ENCODE measurements at places on chromosomes 4 and X. TPM values are rescaled to one million over a fixed set of nuclear protein-coding genes. Genes with fewer than 3 reads are reported as not detected.
A peak's percentile ranks its signal among the peaks of the same experiment; 100 is the strongest.

DNA sequence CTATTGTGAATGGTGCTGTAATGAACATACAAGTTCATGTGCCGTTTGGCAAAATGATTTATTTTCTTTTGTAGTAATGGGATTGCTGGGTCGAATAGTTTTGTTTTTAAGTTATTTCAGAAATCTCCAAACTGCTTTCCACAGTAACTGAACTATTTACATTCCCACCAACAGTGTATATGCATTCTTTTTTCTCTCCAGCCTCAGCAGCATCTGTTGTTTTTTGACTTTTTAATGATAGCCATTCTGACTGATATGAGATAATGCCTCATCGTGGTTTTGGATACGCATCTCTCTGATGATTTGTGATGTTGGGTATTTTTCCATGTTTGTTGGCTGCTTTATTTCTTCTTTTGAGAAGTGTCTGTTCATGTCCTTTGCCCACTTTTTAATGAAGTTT lies 246.3 kb upstream of the ADGRL3 start:
- no peak overlapping the region for H3K4me3 ChIP-seq
- H3K36me3 ChIP-seq = no peaks in the 10 kb centered on the region
- H3K4me1 ChIP-seq = peaks cover 3% of the 10 kb centered on the region
- no peaks in the 10 kb centered on the region for H3K27me3 ChIP-seq
- no peak for DNase-seq
- H3K27ac ChIP-seq = no peak overlapping the region

- peak overlapping the region; percentile 77 for H3K4me3 ChIP-seq
- H3K27me3 ChIP-seq = no peaks in the 10 kb centered on the region
- H3K4me1 ChIP-seq = peaks cover 18% of the 10 kb centered on the region
- peak overlapping the region; percentile 86 for H3K27ac ChIP-seq
- H3K36me3 ChIP-seq = peaks cover 13% of the 10 kb centered on the region
Observed at GRCh38 chr4:4575284-4576211, 33.7 kb upstream of the STX18 start.

DNA sequence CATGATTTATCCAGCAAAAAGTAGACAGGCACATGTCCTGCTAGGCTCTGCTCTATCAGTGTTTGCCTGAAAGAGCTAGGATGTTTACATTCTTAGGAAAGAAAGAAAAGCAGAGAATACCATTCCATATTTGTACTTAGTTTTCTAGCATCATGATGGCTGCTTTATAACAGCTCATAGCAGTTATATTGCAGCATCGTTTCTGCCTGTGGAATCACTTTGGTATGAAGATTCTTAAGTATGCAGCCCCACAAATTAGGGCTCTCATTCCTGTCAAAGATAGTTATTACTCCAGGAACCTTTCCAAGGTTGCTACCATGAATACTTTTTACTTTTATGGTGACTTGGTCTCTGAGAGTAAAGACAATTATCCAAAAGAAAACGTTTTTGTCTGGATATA lies 119.0 kb upstream of the MYOZ2 start:
- H3K27ac ChIP-seq = peak overlapping the region; percentile 98
- H3K4me1 ChIP-seq = peaks cover 42% of the 10 kb centered on the region
- peaks cover 4% of the 10 kb centered on the region for H3K36me3 ChIP-seq
- no peak for DNase-seq
- no peak overlapping the region for H3K4me3 ChIP-seq

KLHL4 gene
- total RNA-seq = 5.2 TPM

DNA sequence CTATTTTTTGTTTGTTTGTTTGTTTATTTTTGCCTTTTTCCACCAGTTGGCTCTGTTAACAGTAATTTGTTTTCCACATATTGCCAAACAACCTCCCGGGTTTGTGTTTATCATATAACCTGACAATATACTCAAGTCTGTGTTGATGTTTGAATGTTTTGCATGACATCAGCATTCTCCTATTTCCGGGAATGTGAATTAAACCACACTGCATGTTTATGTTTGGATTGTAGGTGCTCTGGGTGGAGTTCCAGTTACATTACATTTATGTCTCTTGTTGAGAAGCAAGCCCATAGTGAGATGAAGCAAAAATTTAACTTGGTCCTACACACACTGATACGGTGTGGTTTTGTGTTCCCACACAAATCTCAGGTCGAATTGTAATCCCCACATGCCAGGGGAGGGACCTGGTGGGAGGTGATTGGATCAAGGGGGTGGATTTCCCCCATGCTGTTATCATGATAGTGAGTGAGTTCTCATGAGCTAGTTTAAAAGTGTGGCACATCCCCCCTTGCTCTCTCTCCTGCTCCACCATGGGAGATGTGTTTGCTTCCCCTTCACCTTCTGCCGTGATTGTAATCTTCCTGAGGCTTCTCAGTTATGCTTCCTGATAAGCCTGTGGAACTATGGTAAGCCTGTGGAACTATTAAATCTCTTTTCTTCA lies 54.4 kb upstream of the CLNK start:
- no peaks in the 10 kb centered on the region for H3K36me3 ChIP-seq
- H3K27ac ChIP-seq = no peak overlapping the region
- H3K4me3 ChIP-seq = no peak overlapping the region

DNA sequence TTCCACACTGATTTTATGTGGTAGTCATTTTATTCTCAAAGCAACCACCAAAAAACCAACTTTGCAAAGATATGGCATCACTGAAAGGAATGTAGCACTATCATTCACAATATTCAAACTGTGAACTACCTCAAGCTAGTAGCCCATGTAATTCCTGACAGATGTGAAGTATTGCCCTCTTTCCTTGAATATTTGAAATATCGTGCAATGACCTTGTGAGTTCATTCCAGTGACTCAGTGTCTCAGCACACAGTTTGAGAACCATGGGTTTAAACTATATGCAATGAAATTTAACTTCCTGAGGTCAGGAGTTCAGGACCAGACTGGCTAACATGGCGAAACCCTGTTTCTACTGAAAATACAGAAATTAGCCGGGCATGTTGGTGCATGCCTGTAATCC lies 20.9 kb upstream of the IQCM start:
- H3K27ac ChIP-seq = no peak overlapping the region
- DNase-seq = no peak
- H3K4me3 ChIP-seq = no peak overlapping the region
- H3K27me3 ChIP-seq = no peaks in the 10 kb centered on the region
- H3K36me3 ChIP-seq = peaks cover 5% of the 10 kb centered on the region
- H3K4me1 ChIP-seq = peaks cover 6% of the 10 kb centered on the region

KCNE5 gene
- 2.6 TPM for total RNA-seq

All from mesothelial cell of epicardium (in vitro differentiated cells).